Thoracic aorta (tissue), 2 donors: ENCODE measurements at places on chromosomes 6 and 20.

DNA sequence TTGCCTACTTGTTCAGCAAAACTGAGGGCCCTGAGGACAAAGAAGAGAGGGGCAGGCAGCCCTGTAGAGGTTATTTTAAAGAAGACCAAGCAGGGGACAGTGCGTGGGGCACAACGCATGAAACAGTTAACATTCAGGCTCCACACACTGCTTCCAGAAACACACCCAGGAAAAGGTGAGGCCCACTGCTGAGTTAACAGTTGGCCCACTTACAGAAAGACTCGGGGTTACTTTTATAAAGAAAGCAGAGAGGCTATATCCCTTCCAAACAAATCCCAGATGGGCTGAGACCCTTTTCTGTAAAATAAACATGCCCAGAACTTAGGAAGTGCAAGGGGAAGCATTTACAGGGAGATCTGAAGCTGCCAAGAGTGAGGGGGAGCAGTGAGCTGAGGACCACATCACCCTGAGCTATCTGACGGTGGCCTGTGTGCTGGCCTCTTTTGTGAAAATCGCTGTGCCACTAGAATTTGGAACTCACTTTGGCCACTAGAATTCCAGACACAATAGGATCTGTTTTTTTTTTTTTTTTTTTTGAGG, 49.8 kb upstream of the SSTR4 start:
- DNase-seq: no peak

DNA sequence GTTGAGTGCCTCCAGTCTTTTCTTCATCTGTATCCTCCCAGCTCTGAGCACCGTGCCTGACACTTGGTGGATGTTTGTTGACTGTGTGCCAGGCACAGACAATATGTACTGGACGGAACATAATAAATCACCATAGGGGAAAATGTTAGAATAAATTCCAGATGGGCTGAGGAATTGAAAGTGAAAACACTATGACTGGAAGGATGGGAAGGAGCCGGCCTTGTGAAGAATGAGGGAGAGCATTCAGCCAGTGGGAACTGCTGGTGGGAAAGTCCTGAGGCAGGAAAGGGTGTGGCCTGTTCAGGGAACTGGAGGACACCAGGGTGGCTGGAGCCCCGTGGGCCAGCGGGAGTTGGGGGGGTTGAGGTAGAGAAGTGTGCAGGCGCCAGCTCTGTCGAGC, 75.4 kb downstream of the MTHFD1L start:
- no peak for DNase-seq

GRCh38 chr6:110628330-110628729, 151.9 kb upstream of the SLC22A16 start:
- DNase-seq: no peak

- DNase-seq: peak; percentile 14
These were observed at the start of gene LAMA2 for GRCh38 chr6:128882991-128883611. LAMA2 (plus strand) TSS chr6:128883138; CDS start chr6:128883246, 108 bp downstream.

DNA sequence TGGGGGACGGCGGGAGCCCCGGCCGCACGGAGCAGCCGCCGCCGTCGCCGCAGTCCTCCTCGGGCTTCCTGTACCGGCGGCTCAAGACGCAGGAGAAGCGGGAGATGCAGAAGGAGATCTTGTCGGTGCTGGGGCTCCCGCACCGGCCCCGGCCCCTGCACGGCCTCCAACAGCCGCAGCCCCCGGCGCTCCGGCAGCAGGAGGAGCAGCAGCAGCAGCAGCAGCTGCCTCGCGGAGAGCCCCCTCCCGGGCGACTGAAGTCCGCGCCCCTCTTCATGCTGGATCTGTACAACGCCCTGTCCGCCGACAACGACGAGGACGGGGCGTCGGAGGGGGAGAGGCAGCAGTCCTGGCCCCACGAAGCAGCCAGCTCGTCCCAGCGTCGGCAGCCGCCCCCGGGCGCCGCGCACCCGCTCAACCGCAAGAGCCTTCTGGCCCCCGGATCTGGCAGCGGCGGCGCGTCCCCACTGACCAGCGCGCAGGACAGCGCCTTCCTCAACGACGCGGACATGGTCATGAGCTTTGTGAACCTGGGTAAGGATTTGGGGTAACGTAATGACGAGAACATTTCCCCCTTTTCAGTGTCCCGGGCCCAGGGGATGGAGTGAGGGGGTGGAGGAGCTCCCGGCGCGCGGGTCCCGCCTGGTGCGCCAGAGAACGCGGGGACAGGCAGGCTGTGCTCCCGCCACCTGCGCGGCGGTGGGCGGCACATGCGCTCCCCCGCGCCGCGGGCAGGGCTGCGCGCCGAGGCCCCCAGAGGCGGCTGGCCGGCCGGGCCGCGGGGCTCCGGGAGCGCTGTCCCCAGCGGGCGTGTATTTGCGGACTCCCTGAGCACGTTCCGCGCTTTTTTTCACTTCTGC, 1.4 kb downstream of the BMP6 start:
- DNase-seq: no peak

- DNase-seq: no peak
These were observed 3.5 kb upstream of the EFHC1 start for GRCh38 chr6:52416629-52417151.

GRCh38 chr20:15632680-15633079, 940.6 kb downstream of the KIF16B start:
- DNase-seq: no peak

DNA sequence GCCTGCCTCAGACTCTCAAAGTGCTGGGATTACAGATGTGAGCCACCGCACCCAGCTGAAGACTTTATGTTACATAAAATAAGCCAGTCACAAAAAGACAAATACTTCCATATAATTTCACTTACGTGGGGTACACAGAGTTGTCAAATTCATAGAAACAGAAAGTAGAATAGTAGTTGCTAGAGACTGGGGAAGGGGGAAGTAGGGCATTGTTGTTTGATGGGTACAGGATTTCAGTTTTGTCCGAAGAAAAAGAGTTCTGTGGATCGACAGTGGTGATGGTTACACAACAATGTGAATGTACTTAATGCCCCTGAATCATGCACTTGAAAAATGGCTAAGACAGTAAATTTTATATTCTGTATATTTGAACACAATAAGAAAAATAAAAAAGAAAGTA, 41.6 kb upstream of the ANKEF1 start:
- no peak for DNase-seq

GRCh38 chr6:10300071-10300470, 114.8 kb downstream of the TFAP2A start:
- no peak for DNase-seq

- no peak for DNase-seq
These were observed 237.8 kb downstream of the LY86 start for GRCh38 chr6:6826095-6826901.

DNA sequence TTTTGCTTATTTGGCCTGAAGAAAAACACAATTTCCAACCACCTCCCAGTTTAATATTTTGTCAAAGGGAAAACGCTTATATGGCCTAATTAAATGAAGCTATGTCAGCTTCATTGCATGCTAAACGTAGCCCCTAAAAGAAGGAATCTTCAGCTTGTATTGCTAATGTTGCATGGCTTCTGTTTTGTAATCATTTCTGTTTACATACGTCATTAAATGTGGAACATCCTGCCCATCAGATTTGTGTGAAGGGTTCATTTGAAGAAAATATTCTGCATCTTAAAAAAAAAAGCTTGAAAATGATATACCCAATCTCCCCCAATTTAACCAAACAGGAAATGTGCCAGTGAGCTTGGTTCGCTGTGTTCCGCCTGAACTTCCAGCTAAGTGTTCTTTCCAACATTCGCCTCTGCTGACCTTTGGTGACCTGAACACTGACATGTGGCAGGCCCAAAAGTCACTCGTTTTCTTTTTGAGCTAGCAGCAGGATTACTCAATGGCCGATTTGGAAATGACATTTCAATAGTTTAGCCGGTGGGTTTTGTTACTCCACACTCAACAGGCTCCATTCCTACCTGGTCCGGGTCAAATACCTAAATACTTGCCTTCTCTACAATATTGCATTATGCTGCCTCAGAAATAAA, 12.7 kb upstream of the SIRT5 start:
- no peak for DNase-seq

GRCh38 chr6:11538052-11538818, 686 bp downstream of the TMEM170B start:
- no peak for DNase-seq

- DNase-seq: no peak
These were observed 179.0 kb upstream of the FOXA2 start for GRCh38 chr20:22763257-22763906.

DNA sequence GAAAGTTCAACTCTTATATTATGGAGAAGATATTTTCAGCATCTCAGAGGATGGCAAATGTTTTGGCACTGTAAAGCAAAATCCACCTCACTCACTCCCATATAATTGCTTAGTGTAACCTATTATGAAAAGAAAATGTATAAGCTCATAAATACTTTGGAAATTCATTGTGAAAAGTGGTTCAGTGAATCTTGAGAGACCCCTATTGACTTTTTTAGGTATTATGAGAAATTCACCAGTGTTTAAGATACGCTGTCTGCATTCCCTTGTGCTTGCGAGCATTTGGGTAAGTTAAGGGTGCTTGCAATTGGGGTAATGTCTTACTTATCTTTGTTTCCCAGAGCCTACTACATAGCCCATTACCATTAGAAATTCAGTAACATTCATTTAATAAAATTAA, 66.3 kb upstream of the BMP5 start:
- DNase-seq: no peak

DNA sequence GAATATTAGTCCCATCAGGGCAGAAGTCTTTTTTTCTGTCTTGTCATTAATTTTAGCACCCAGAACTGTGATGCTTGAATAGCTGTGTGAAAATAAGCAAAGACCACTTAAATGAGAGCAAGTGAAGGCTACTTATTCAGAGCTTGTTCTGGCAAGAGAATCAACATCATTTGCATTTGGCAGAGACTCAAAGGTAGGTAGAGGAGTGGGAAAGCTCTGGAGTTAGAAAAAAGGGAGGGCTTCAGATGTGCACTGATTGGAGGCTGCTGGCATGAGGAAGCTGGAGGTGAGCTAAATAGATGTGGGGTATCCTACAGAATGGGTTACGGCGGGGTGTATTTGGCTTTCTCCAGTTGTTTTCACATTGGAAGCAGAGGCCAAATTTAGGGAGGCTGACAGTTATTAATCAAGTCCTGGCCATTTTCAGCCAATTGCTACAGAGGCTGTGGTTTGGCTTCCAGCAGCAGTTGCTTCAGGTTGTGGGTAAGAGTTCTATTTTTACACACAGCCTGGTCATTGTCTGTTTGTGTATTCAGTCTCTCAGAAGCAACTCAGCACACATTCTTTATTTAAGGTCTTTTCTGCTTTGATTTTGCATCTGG, 254.3 kb downstream of the BTBD3 start:
- DNase-seq: no peak

GRCh38 chr6:141624301-141624700, 508.4 kb upstream of the GJE1 start:
- no peak for DNase-seq

DNA sequence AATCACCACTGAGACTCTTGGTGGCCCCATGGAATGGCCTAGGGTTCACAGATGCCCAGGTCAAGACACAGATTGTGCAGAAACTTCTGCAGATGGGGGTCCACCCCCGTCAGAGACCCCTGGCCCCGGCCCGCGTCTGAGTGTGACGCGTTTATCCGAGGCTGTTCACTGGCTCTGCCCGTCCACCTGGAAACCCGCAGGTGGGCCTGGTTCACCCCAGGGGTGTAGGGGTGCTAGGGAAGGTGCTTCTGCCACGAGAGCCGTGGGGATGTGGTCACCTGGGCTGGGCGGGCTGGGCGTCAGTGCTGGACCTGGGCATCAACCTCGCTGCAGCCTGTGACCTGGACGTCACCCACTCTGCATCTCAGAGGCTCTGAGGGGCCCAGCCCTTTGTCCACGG, 39.5 kb upstream of the GATA5 start:
- no peak for DNase-seq

- DNase-seq: no peak
These were observed 61.3 kb downstream of the RFX6 start for GRCh38 chr6:116938305-116938704.

GRCh38 chr6:33668914-33669313, 42.6 kb downstream of the UQCC2 start:
- DNase-seq: no peak

DNA sequence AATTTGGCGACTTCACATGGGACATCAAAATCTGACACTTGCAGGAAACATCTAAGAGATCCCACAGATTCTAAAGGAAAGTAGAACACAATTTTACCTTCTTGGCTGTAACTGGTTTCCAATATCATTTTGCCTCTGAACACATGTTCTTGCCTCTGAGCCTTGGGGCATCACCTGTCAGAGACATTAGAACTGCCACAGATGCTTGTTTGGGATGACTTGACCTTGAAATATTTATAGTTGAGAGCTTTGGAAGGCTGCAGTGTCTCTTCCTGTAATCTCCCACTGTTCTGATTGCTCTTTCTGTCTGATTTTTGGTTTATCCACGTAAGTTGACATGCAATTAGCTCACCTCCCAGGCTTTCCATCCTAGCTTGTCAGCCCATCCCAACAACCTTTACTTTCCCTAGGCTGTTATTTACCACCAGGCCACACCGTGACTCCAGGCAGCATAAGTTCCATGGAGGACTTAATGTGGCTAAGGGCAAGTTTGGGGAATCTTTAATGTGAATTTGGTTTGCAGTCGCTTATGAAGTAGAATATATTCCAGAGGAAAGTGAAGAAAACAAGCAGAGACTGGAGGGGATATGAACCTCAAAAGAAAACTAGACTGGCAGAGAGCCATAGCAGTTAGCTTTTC, 256.5 kb upstream of the RIN2 start:
- DNase-seq: no peak

GRCh38 chr6:6758915-6759654, 170.6 kb downstream of the LY86 start:
- DNase-seq: no peak

DNA sequence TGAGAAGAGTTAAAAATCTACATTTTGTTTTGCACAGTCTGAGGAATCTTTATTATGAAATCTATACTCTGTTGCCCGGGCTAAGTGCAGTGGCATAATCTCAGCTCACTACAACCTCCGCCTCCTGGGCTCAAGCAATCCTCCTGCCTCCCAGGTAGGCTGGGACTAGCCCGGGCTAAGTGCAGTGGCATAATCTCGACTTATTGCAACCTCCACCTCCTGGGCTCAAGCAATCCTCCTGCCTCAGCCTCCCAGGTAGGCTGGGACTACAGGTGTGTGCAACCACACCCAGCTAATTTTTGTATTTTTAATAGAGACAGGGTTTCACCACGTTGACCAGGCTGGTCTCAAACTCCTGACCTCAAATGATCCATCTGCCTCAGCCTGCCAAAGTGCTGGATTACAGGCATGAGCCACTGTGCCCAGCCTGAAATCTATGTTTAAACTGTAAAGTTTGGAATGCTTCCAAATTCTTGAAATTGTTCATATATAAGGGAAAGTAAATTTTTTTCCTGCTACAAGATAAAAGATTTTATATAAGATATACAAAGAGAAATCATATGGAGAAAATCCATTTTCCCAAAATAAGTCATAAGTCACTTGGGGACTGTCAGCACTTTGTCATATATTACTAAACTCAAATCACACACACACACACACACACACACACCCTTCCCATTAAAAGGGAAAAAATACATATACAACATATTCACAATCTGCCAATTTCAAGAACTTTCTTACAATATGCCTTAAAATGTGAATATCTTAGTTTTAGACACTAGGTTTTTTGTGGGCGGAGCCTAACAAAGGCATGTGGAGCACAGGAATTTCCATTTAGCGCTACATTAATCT, 19.4 kb downstream of the PTPRK start:
- DNase-seq: no peak
